ENCODE measurements at places on chromosomes 13 and 19. TPM values are rescaled to one million over a fixed set of nuclear protein-coding genes. Genes with fewer than 3 reads are reported as not detected.

GRCh38 chr19:46722004-46722380 lies 5.1 kb upstream of the PRKD2 start:
- no peak overlapping the region for H3K4me3 ChIP-seq
- DNase-seq = no peak
- peaks cover 4% of the 10 kb centered on the region for H3K36me3 ChIP-seq
- no peaks in the 10 kb centered on the region for H3K27me3 ChIP-seq
- H3K27ac ChIP-seq = peak overlapping the region; percentile 44

DNA sequence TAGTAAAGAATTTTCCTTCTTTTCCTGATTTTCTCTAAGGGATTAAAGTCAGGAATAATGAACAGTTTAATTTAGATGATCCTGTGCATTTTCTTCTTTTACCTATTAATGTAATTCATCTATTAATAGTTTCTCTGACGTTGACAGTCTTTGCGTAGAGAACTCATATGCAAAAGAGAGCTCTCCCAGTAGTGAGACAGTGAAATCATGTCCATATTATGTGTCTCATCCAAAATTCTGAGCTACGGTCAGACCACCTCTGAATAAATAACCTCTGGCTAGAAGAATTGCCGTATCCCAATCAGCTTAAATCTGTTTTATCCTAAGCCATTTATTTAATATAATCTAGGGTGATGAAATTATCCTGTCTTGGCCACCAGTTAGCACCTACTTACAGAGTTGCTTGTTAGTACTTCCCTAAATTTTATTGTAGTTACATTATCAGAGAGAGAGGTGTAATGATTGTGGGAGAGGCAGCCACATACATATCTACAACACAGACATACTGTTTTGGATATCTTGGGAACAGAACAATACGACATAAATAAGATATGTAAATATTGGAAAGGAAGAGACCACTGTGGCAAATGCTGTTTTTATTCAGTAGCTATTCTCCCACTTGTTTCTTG lies 30.7 kb downstream of the PDS5B start:
- DNase-seq = no peak
- H3K4me1 ChIP-seq = no peaks in the 10 kb centered on the region
- peaks cover 35% of the 10 kb centered on the region for H3K36me3 ChIP-seq
- H3K27ac ChIP-seq = no peak overlapping the region
- H3K27me3 ChIP-seq = no peaks in the 10 kb centered on the region

The FCGBP gene
- 10.0 TPM for total RNA-seq

The F10 gene
- total RNA-seq = 34.4 TPM

The KLK4 gene
- total RNA-seq = not detected

The SYT5 gene
- 9.1 TPM for total RNA-seq
